Ammon's horn (tissue), 1 donor: ENCODE measurements at places on chromosomes 2 and 18.

- DNase-seq: no peak
Observed at GRCh38 chr2:98736464-98736889, 5.5 kb upstream of the MGAT4A start.

GRCh38 chr18:39638224-39638623 is 2072.6 kb upstream of the CELF4 start:
- no peak for DNase-seq

DNA sequence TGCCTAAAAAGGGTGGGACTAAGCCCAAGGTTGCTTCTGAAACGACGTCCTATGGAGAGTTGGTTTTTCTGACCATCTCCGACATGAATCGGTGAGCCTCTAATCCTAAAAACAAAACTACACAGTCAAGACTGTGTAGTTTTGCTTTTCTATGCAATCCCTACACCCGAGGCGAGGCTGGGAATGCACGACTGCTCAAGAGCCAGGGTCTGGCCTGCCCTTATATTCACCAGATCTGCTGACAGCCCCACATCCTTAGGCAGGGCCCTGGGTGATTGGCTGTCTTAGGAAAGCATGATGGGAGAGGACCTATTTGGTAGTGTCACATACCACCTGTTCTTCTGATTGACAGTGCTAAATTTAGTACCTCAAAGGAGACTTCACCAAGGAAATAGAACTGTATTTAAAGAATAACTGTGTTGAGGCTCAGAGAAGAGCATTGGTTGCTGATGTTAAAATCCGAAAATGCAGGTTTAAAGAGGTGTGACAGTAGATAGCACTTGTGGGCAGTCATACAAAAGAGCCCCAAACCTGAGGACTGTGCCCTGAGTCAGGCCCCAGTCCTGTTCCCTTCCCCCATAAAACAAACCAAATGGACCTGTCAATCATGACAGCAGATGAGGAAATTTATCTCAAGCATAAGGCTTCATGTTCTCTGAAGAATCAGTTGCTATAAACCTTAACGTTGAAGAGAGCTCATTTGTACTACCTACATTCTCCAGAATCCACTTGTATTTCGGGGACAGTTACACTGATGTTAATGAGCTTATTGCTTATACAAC is at the start of gene TTN:
TSS of gene TTN (minus strand) at position 197 of the 782 bp plus-strand sequence. CDS start 2,781 bp downstream, outside the sequence.
- DNase-seq: no peak

DNA sequence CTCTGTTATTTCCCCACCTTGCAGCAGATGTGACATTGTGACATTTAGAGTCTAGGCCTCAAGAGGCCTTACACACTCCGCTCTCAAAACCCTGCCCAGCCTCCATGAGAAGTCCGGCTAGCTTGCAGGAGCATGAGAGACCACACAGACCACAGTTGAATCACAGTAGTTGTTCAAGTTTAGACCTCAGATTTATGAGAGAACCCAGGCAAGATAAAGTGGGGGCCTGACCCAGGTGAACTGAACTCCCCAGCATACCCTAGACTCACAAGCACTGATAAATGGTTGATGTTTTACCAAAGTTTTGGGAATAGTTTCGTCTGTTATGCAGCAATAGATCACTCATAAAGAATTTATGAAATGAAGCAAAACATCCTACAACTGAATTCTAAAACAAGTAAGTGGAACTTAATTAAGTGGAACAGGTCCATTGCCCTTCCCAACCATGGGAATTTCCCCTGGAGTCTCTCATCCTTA is 4.7 kb upstream of the STAT1 start:
- no peak for DNase-seq

DNA sequence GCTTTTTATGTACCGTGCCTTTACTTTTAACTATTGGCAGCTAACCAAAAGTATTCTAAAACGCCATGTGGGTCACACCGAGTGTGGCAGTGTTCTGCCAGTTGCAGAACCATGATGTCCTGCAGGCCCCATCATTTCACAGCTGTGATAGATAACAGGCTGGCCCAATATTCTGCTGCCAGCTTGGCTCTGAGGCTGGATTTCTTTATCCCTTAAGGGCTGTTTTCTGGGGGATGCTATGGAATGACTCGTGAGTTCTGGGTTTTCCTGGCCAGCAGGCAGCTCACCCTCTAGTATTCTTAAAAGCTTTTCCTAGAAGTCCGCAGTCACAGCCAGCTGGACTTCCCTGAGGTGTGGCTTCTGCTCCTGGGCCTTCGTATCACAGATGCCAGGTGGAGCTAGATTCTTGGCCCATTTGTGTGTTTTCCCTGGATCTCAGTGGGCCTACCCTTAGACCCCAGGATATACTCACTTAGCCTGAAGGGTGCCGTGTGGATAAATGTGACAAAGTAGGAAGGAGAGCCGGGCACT is 41.0 kb downstream of the FHOD3 start:
- DNase-seq: no peak

- DNase-seq: peak; percentile 70
Observed at GRCh38 chr2:230942920-230943896, 18.2 kb upstream of the GPR55 start.

DNA sequence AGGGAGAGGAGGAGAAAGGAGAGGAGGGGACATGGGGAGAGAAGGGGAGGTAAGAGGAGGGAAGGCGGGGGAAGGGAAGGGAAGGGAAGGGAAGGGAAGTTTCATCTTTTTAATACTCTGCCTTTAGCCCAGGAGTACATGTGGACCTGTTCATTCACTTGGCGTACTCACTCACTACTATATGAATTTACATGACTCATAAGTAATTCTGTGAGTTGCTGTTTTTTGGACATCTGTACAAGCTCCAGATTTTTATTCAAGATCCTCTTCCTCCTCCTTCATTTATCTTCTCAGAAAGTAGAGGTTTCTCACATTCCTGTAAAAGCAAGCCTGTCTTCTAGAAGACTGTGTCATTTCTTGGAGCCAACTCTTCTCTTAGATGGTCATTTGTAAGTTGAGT is 84.6 kb downstream of the RDH14 start:
- DNase-seq: no peak

DNA sequence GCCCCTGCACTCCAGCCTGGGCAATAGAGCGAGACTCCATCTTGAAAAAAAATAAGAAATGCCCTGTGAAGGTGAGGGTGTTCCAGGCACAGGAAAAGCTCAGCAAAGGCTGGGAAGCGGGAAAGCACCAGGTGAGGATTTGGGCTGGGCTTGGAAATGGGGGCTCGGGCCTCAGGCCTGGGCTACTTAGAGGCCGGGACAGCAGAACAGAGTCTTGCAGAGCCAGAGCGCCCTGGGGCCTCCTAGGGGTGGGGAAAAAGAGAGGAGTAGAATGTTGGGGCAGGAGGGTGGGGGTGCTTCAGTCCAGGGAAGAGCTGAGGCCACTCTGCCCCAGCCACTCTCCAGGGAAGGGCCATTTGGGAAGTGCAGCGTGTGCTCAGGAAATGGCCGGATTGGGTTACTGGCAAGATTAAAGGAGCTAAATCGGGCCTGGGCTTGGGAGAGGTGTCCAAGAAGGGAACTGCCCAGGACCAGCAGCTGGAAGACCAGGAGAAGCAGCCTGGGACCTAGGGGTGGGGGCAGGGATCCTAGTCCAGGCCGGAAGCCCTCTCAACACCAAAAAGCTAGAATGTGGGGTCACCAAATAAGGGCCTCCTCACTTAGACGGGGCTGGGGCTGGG is 13.8 kb upstream of the DES start:
- DNase-seq: no peak

- DNase-seq: peak; percentile 84
Observed at GRCh38 chr2:113248997-113249770, 29.5 kb downstream of the PAX8 start.

GRCh38 chr18:43271593-43272432 is 5.5 kb downstream of the SYT4 start:
- peak; percentile 47 for DNase-seq

GRCh38 chr2:233423552-233423860 is 69.2 kb downstream of the DGKD start:
- DNase-seq: no peak

DNA sequence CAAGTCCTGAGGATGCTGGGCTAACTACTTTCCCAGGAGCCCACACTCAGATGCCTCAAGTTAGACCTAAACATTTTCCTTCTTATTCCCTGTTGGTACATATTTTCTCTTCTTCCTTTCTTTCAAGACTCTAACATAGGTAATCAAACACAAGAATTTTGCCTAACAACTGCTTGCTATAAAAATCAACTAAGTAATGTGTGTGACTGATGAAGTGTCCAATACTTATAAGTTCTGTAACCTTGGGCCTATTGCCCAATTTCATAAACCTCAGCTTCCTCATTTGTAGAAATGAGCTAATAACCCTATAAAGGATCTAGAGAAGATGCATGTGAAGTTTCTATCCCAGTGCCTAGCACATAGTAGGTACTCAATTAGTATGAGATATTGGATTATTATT is 31.6 kb upstream of the PIK3C3 start:
- DNase-seq: no peak

DNA sequence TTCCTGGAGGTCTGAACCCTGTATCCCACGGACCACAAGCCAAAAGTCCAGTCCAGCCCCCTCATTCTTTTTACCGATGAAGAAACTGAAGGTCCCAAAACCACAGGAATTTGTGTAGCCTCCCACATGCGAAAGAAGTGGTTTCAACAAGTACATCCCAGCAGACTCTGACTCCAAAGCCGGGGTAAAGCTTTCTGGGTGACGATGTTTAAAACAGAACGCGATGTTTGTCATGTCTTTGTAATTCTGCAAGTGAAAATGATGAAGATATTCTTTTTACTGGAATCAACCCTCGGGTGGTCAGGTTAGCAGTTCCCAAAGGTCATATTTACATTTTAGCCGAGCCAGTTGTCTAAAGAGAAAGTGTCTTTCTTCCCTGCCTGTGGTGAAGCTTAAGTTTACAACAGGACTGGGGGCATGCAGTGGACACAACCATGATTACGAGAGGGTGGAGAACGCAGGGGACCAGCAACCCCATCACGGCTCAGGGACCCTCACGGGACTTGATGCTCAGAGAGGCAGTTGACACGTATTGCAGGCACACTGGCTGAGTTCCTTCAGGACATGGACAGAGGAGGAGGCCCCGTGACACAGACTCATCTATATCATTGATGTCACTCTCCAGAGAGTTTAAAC is 17.8 kb upstream of the TMEM131 start:
- no peak for DNase-seq

DNA sequence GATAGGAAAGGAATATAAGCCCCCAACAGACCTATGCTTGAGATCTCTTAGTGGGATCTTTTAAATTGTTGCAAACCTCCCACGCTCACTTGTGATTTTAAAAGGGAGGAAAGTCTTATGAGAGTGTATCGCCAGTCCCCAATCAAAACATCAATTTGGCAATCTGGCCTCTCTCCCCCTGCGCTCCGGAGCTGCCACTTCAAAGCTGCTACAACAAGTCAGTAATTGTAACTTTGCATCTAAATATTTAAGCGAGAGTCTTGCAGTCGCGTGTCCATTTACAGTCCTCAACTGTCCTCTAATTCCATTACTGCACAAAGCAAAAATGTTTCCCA is 8.4 kb downstream of the PAX3 start:
- DNase-seq: no peak

- DNase-seq: no peak
Observed at GRCh38 chr2:162060532-162060931, 13.5 kb downstream of the DPP4 start.

DNA sequence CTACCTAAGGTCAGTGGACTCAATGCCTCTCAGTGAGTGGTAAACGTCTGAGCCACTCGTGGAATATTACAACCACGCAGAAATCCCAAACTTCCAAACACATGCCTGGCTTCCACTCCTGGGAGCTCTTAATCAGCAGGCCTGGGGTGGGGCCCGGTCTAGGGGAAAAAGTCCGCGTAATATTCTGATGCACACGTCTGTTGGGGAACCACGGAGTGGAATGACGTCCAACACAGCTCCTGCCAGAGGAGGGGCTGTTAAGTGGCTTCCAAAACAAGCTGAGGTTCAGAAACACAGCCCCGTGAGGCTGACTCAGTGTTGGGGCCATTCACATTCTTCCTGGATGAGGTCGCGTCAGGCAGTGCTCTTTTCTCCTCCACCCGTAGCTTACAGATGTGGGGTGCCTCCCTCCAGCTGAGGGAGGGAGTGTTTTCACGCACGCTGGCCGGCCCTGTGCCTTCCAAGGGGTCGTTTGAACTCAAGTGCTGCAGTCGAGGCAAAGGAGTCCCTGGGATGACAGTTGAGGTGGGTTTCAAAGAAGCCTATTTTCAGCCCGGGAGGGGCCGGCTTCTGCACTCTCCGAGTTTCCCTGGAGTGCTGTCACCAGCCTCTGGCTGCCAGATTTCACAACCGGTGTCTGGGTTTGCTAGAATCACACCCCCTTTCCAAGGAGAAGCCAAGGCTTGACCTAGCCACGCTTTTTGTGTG is 73.1 kb downstream of the ACKR3 start:
- no peak for DNase-seq

DNA sequence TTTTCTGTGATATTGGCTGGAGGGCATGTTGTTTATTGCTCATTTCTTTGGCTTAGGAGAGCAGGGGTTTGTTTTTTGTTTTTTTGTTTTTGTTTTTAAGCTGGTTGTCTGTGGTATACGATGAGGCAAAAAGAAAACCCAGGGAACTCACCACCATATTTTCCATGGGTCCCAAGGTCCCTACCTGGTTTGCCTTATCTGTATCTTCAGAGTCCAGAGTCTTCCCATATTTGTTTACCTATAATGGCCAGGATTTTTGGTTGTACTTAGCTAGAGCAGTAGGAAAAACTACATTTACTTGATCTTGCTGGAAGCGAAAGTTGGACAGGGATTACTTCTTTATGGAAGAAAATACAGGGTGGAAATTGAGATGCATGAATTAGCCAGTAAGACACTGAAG is 9.5 kb downstream of the LCLAT1 start:
- no peak for DNase-seq

DNA sequence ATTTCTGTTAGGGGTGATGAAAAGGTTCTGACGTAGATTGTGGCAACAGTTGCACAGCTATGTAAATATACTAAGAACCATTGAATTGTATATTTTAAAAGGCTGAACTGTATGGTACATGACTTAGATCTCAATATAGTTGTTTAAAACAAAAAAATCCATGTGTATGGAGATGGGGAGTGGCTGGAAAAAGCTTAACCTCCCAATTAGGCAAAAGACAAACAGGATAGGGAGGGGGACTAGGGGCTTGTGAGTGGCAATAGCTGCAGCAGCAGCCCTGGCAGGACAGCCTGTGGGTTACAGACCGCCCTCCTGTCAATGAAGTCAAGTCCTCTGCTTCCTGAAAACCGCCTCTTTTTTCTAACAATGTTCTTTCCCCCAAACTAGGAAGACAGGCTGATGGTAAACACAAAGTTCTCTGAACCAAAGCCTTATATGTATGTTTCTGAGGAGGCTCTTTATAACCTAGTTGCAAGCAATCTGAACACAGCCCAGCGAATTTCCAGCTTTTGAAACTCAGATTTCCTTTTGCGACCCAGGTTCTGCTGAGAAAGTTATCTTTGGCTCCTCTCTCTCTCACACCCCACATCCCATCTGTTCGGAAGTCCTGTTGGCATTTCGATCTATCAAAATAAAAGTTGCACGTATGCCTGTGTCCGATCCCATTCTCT is 10.3 kb downstream of the ATP8B1 start:
- no peak for DNase-seq
